T follicular helper cell (primary cell): ENCODE measurements at places on chromosomes 13 and 19.

DNA sequence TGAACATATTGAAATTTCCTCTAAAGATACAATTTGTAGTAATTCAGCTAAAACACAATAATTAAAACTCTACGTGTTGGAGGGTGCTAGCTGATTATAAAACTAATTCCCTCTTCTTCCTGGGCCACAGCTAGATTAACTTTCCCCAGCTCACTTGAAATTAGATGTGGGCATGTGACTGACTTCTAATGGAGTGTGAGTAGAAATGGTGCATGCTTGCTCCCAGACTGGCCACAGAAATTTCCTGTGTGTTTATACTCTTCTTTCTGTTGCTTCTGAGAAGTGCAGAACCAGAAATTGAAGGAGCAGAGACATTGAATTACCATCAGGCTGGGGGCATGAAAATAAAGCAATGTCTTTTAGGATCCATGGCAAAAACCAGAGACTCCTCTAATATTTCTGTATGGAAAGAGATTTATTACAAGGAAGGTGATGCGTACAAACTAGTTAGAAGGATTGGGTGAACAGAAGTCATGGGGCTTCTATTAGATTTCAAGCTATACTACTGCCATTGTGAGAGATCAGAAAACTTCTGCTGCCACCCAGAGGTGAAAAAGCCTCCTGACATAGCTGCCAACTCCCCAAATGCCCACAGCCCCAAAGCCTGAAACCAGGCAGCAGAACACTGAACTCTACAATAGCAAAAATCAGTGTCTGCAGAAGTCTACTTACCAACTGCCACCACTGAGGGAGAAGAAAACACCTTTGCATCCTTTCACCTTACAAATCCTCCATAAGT lies 379.2 kb upstream of the MIR17HG start:
- DNase-seq, result no peak

- DNase-seq, result no peak
Measured at GRCh38 chr19:30648866-30649862, 277.0 kb downstream of the ZNF536 start.

DNA sequence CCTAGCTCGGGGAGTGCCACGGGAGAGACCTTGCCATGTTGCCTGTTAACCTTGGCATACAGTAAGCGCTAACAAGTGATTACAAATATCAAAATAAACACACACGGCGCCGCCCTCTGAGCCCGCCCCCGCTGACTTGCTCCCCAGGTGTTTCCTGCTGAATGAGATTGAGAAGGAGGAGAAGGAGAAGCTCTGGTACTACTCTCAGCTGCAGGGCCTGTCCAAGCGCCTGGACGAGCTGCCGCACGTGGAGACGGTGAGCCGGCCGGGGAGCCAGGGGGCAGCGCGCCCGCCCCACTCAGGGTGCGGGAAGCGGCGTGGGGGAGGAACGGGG lies 5.0 kb downstream of the APC2 start:
- DNase-seq, result no peak

DNA sequence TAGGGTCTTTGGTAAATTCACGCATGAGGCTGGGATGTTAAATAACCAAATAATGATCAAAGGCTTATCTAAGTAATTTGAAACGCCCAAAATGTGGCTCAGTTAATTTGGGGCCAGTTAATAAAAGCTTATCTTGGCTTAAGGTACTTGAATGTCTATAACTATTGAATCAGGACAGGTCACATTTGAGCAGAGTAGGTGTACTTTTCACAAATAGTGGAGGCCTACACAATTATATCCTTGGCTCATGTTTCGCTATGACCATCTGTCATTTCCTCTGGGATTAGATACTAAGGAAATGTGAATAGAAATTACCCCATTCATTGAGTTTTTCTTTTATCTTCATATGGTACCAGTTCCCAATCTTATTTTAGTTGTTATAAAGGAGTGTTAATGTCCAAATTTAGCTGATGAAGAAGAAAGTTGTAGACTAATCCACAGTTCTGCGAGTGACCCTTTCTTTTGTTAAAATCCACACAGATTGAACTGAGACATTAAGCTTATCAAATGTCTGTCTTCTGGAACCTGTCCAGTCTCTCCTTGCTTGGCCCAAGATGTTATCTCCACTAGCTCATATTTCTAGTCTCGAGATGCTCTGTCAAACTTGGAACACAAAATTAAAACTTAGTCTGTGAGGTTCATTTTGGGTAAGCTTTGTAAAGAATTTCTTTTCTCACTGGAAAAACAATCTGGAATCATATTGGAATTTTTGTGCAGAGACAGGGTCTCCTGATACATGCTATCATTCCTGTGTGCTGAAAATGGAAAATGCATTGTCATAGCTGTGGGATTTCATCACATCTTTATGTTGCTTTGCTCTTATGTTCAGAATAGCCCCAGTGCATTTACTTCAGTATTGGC lies 31.0 kb downstream of the SLAIN1 start:
- DNase-seq, result no peak

DNA sequence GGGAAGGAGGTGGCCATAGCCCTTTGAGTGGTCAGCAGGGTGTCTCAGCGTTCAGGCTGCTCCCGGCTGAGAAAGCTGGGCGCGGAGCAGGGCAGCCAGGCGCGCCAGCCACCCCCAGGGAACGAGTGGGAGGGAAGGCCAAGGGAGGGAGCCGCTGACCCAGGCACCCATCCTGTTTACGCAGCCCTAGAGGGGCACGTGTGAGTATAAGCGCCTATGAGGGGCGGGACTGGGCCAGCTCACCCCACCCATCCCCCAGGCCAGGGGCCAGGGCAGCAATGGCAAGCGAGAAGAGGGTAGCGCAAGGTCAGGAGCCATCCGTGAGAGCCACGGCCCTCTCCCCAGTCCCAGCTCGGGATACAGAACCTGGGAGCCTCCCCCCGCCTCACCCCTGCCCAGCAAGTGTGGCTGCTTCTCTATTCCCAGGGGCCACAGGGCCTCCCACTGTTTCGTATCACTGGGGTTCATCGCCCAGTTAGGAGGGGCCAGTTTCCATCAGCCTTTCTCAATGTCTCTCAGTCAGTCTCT lies 897 bp upstream of the DMKN start:
- DNase-seq, result no peak
